ENCODE measurements at places on chromosomes 6 and 20. TPM values are rescaled to one million over a fixed set of nuclear protein-coding genes. Genes with fewer than 3 reads are reported as not detected.
A peak's percentile ranks its signal among the peaks of the same experiment; 100 is the strongest.

GRCh38 chr20:63216041-63216848 lies at the start of gene YTHDF1:
Gene YTHDF1 (minus strand): TSS chr20:63216131. CDS start chr20:63215892, 239 bp downstream.
- DNase-seq: peak; percentile 100

- DNase-seq: no peak
Observed at GRCh38 chr6:56725254-56725653, 82.6 kb upstream of the DST start.

- no peak for DNase-seq
Observed at GRCh38 chr6:155765275-155766194, 309.9 kb upstream of the NOX3 start.

GRCh38 chr6:130661077-130661476 lies 166.1 kb upstream of the SMLR1 start:
- DNase-seq: no peak

Gene LZTS3
- 3.2 TPM for total RNA-seq

DNA sequence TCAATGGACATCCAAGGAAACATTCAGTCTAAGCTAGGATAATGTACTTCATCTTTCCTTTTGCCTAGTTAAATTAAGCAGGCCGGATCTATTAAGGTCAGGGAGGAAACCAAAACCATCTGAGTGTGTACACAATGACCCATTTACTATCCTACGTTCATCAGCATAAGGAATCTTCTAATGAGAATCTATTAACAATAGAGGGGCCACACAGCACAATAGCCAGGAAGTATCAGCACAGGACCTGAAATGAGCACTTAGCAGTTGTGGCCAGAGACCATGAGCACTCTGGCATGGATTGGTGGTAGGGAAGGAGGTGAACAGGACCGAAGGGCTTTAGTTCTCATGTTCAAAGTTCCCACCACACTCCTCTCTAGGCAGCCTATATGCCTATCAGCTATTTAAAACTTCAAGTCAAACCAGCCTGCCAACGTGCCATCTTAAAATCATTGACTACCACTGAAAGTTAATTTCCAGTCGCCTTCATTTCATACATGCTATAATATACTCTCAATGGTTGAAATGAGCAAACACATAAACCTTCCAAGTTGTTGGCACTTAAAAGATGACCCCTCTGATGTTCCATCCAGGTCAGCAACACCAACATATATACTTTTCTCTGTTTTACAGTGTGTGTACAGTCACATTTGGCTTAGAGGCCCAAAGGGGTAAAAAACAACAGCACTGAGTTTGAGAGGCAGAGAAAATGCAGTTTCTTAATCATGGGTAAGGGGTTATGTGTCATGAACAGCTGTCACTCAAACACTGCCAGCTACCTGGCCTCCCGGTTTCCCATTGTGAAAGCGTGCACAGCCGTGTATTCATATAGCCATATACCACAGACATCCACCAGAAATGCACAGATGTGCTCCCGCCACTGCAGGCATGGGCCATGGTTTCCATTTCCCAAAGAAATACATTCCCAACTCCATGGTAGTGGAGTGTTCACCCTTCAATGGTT lies 184.3 kb downstream of the TBXT start:
- DNase-seq: no peak

GRCh38 chr6:7604003-7604402 lies 14.0 kb downstream of the SNRNP48 start:
- DNase-seq: no peak

Gene FAM217B
- 24.2 TPM for total RNA-seq

DNA sequence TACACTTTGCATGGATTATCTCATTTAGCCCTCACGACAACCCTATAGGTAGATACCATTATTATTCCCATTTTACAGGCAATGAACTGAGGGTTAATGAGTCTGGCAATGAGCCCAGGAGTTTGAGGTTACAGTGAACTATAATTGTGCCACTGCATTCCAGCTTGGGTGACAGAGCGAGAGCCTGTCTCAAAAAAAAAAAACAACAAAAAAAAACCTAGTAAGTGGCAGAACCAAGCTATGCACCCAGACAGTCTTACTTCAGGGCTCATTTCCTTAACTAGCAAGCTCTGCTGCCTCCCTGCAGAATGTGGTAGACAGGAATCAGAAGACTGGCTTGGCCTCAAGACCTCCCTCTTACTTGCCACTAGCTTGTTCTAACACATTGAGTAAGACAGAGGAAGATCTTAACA lies 71.9 kb upstream of the RREB1 start:
- DNase-seq: no peak

- DNase-seq: no peak
Observed at GRCh38 chr6:39114388-39114703, 640 bp downstream of the SAYSD1 start.

Gene POLR3F
- total RNA-seq: 25.5 TPM

DNA sequence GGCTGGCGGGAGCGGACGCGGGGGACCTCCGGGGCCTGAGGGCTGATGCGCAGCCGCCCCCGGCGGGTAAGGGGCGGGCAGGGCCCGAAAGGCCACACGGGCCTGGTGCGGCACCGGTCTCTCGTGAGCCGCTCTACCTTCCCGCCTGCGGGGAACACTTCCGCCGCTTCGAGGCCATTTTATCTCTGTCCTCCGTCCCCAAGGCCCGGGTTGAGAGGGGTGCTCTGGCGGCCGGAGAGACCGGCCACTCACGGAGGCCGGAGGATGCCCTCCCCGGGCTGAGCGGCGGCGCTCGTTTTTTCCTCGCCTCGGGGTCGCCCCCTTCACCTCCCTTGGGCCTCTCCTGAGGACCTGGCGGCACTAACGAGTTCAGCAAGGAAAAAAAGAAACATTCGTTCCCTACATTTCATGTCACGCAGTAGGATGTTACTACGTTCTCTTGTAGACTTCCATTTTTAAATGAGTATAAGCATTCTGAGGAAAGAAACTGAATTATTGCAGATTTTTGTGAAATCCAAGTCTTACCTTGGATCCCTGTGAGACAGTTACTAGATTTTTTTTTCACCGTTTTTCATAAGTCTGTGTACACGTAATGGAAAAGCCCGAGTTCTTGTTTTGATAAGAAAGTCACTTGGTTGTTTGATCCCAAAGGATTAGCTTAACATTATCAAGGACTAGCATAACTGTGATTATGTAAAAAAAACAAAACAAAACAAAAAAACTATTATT lies 575 bp downstream of the WTAP start:
- DNase-seq: no peak

Gene CYP21A2
- total RNA-seq: 0.08 TPM

Gene TUBB1
- total RNA-seq: 0.03 TPM

All from SJCRH30 (cell line).